ENCODE measurements at places on chromosomes 2 and 18.

GRCh38 chr2:26481706-26482105, 3.8 kb upstream of the OTOF start:
- DNase-seq: no peak

GRCh38 chr2:215635071-215635787, 199.4 kb upstream of the FN1 start:
- no peak for DNase-seq

DNA sequence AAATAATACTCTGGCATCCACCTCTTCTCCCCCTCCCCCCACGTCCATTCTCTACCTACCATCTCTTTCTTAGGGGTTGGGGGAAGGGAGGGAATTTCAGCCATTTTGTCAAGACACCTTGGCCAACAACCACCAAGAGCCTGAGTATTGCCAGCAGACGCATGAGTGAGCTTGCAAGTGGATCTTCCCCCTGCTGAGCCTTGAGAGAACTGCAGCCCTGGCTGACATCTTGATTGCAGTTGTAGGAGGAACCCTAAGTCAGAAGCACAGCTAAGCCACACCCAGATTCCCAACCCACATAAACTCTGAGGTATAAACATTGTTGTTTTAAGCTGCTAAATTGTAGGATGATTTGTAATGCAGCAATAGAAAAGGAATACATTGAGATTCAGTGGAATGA, 165.6 kb downstream of the TMEFF2 start:
- no peak for DNase-seq

GRCh38 chr2:45669032-45669486, 17.6 kb downstream of the PRKCE start:
- DNase-seq: no peak

GRCh38 chr2:63046552-63046951, 4.1 kb upstream of the OTX1 start:
- no peak for DNase-seq

- DNase-seq: no peak
These were observed 12.3 kb upstream of the DCTN1 start for GRCh38 chr2:74392449-74392743.

DNA sequence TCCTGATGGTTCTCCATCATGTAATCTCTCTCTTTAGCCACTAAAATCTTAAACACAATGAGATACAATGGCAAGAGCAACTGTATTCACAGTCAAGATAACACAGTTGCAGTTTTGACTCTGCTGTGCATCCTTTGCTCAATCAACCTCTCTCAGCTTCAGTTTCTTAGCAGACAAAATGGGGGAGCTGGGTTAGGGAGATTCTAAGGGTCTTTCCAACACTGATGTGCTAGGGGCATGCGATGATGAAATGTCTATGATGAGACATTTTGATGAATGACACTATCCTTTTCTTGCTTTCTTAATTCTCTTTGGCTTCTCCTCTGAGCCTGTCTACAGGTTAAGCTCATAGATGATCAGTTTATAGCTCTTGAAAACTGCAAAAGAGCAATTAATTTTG, 1.1 kb downstream of the SERPINB10 start:
- no peak for DNase-seq

- no peak for DNase-seq
These were observed 84.0 kb downstream of the SEPTIN10 start for GRCh38 chr2:109529532-109530449.

- DNase-seq: no peak
These were observed 30.8 kb upstream of the GLS start for GRCh38 chr2:190849774-190850173.

- DNase-seq: no peak
These were observed 78.1 kb downstream of the MBOAT2 start for GRCh38 chr2:8925411-8925810.

GRCh38 chr2:215107216-215108056, 31.0 kb downstream of the ABCA12 start:
- no peak for DNase-seq

GRCh38 chr2:47452761-47453160, 49.8 kb downstream of the MSH2 start:
- no peak for DNase-seq

DNA sequence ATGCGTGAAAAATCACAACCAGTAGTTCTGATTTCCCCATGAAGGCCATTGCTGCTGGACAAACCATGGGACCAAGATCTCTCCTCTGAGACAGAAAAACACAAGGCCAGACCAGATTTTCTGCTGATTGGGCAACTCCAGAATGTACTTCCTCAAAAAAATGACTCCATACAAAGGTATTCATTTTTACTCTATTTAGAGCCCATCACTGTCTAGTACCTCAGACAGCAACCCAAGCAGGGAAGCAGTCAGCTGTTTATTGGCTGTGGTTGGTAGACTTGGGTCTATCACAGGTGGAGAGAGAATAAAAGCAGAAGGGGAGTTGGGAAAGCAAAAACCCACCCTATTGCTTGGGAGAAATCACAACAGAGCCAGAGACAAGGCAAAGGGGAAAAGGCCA, 219.9 kb downstream of the PIK3C3 start:
- no peak for DNase-seq

DNA sequence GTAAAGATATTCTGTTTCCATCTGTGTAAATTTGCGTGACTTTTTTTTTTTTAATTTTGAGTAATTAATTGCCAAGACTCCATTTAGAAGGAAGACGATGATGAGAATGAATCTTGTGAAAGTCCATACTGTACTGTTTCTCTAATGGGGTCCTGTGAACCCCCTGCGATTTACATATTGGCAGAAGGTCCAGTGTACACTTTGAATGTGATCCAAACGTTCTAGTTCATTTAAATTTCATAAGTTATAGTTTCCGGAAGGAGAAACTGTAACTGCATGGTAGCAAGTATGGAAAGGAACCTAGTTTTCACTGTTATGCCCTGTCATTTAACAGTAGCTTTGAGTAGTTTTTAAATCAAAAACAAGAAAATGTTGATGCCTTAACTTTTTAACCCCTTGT, 166.7 kb downstream of the FMNL2 start:
- DNase-seq: no peak

- no peak for DNase-seq
These were observed 254.8 kb downstream of the GLI2 start for GRCh38 chr2:120990451-120990871.

DNA sequence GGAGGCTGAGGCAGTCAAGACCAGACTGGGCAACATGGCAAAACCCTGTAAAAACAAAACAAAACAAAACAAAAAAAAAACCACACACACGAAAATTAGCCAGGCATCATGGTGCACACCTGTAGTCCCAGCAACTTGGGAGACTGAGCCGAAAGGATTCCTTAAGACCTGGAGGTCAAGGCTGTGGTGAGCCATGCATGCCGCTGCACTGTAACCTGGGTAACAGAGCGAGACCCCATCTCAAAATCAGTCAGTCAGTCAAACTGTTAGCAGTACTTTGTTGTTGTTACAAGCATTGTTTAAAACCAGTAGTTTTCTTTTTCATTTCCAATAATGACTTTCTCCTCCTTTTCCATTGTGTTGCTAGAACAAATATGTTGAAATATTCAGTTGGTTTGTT, 21.7 kb downstream of the EPB41L5 start:
- DNase-seq: no peak

- DNase-seq: no peak
These were observed 678 bp upstream of the UBE2E3 start for GRCh38 chr2:180979749-180980105.

- no peak for DNase-seq
These were observed 131.5 kb downstream of the FAM161A start for GRCh38 chr2:61722318-61722717.

DNA sequence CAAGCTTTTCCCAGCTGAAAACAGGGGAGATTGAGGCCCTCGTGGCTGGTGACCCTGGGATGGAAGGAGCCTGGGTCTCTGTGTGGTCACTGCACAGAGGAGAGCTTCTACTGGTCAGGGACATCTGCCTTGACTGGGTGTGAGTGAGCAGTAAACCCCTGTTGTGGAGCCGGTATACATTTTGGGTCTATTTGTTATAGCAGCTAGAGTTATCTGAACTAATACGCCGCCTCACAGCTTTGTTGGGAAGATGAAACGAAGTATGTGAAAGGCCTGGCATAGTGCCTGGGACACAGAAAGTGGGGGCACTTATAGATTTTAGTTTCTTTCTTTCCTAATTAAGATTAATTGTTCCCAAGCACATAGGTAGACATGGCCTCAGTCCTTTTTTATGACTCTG, 72.2 kb upstream of the HPCAL1 start:
- DNase-seq: no peak

DNA sequence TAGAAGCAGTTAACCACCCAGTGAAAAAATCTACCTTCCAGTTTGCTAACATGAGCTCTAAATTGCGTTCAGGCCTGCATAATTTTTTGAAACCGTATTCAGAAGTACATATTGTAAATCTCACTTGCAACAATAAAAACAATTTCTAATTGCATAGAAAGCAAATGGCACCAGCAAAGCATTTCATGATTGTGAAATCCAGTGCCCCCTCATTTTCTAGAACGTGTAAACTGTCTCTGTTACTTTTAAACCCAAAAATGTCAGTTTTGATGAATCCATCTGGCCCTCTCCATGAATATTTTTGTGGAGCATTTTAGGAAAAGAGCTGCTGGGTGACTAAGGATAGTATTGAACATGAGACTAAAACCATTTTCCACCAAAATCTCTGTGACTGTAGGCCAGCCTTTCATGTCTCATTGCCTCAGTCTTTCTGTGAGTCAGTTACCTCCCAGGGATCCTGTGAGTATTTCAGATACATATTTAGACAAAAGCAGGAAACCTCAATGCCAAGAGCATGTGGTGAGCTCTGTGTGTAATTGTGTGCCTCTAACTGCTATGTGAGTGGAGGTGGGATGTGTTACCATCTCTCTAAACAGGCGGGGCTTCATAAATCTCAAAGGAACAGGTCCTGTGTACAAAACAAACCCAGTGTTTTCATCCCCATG, 477.8 kb upstream of the DCC start:
- DNase-seq: peak; percentile 71

DNA sequence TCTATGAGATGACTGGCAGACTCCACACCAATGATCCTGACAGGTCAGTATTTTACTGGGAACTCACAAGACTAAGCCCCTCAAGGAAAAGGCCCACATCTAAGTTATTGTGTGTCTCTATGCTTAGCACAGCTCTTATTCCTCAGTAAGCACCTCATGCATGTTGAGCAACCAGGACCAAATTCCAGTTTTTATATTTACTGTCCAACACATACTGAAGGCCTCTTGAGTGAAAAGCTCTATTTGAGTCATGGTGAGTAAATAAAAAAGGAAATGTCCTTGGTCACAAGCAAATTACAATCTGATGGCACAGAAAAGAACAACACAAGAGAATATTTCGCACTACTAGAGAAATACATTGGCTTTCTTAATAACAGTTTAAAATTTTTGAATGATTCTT, 87.9 kb upstream of the ETAA1 start:
- no peak for DNase-seq

DNA sequence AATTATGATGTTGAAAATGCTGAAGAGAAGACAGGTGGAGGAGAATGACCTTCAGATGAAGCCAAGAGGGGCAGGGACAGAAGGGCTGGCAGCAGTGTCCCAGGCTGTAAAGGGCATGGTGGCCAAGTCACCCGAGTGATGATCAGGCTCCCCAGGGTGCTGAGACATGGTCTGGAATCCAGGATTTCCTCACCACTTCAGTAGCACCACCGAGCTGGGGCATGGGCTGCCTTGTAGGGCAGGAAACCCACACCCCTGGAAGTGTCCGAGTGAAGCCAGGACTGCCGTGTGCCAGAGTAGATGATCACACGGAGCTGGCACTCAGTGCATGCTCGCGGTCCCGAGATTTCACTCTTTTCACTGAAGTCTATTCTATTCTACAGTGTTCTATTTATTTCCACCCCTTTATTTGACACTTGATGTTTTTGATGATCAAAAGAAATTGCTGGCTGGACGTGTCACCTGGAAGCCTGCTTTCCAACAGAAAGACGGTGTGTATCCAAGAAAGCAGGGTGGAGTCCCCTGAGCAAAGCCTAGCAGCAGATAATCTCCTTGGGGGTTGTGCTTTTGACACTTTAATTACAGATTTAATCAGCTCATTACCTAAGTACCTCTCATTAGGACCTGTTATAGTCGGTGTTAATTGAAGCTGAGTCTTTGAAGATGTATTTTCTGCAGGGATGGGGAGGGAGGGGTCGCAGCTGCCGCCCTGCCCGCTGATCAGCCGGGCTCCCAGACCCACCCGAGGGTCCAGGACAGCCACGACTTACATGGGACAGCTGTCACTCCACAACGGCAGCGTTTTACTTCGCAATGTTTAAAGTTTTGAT, 92.3 kb downstream of the SEPTIN10 start:
- DNase-seq: no peak

DNA sequence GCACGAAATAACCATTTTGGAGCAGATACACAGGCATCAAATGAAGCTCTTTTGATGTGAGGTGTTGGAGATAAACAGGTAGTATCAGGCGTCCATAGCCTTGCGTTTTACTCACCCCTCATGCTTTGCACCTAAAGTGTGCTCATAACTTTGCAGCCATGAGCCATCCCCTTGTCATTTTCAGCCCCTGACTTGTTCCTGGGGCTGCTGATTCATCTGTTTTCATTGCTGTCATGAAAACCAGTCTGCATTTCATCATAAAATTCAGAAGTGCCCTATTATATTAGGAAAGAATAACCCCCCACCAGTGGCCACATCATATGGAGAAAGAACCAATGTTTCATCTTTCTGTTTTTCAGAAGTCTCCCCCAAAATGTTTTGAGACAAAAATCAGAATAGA, 329.7 kb upstream of the NRP2 start:
- no peak for DNase-seq

DNA sequence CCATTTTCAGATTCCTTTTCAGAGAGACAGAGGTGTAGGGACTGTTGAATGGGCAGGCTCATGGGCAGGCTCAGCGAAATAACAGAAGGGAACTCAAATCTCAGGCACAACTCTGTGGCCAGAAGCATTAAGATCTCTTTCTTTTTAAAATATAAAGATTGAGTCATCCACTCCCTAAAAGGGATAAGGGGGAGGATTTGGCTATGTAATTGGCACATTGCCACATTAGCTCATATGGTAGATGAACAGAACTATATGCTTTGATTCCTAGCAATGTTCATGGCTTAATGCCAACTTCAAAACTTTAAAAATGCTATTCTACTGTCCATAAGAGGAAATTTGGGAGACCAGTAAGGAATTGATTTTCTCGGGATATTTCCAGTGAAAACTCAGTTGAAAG, 53.8 kb upstream of the SLC5A7 start:
- DNase-seq: no peak

GRCh38 chr2:30738141-30738911, 68.9 kb downstream of the CAPN13 start:
- no peak for DNase-seq

DNA sequence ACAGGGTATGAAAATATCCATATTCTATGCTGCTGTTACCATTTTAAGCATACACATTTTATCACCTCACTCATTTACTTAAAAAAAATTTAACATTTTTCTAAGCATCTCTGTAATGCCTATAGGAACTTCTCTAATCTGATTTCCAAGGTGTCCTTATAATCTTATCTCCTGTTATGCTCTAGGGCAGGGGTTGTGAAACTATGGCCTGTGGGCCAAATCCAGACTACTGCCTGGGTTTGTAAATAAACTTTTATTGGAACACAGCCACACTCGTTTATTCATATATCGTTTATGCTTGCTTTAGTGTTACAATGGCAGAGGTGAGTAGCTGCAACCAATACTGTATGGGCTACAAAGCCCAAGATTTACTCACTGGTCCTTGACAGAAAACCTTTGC, 151.6 kb downstream of the RAPGEF4 start:
- DNase-seq: no peak

GRCh38 chr2:31249009-31249690, 15.2 kb downstream of the EHD3 start:
- DNase-seq: no peak

Data from Ammon's horn (tissue), 1 donor.